Endothelial cell (in vitro differentiated cells): ENCODE measurements at places on chromosomes 5 and 9.

- DNase-seq: no peak
Observed at GRCh38 chr5:164027738-164028137, 522.3 kb downstream of the MAT2B start.

GRCh38 chr9:38361473-38361850 is 31.0 kb upstream of the ALDH1B1 start:
- no peak for DNase-seq

DNA sequence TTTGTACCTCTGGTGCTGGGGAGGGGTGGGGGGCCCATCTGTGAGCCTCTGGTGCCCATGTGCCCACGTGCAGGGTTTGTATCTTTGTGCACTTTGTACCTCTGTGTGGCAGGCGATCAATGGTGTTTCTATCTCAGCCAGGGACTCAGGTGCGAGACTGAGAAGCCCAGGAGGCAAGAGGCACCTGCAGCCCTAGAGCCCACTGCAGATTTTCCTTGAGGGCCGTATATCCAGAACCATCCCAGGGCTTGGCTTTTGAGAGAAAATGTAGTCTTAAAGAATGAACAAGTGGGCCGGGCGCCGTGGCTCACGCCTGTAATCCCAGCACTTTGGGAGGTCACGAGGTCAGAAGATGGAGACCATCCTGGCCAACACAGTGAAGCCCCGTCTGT is 52.2 kb upstream of the KCNMB1 start:
- no peak for DNase-seq

DNA sequence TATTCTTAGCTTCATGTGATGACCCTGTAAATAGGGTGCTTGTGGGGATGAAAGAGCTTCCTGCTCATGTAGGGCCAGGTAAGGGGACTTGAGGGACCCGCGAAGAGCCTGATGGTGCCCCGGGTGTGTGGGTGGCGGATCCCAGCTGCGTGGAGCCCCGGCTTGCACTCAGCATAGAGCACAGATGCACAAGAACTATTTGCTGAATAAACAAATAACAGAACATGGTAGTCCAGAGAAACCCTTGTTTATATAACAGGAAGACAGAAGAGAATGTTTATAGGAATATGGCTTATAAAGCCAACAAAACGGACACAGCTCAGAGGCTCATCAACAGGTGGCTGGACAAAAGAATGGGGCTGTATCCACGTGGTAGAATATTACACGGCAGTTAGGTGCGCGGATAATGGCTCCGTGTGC is 106.9 kb upstream of the COL5A1 start:
- no peak for DNase-seq

DNA sequence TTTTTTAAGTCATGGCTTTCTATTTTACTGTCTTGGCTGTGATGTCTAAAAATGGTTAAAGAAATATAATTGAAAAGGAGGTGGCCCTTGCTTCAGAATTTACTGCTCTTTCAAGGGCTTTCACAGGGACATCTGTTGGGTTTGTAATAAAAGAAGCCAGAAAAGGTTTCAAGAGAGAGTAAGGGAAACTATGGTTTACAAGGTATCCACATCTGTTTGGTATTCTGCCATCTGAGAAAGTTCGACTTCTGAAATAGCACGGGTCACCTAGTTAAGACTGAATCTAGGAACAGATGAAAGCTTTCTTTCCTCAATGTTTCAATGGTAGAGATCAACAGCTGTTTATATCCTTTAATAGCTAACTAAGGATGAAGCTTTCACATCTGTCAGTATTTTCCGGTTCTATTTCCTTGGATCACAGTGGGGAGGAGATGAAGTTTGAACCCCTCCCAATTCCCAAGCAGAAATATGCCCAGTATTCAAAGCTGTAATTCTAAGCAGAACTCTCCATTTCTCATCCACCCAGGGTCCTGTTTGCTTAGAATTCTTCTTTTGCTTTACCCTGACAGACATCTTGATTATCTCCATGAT is 72.8 kb upstream of the IFNK start:
- no peak for DNase-seq

DNA sequence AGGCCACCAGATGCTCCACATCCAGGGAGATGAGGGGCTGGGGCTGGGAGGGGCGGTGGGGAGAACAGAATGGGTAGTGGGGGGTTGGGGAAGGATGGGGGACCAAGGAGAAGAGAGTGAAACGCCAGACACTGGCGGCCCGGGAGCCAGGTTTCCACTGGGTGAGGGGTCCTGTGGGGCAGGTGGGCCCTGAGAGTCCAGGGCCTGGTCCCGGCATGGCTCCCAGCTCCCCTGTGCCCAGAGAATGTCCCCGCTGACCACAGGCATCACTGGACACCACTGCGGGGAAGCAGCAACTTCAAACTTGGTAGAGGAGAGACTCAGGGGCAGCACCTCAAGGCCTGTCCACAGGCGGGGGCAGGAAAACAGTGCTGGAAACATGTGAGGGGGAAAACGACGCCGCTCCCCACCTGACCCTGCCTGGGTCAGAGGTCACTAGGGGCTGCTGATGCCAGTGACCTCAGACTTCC is 13.2 kb downstream of the NINJ1 start:
- no peak for DNase-seq

DNA sequence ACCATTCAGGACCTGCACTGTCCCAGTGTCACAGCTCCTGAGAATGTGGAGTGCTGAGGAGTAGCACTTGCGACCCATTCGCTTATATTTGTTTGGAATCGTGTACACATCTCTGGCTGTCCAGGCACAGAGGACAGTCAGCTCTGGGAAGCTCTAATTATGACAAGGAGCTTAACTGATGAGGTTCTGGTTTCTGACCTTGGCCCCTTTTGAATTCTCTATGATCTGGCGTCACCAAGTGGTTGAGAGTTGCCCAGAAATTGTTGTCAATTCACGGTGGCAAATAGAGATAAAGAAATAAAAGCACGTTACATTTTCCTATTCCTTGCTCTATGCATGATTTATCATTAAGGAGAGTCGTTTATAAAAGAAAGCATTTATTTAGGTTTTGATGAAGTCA is 34.9 kb upstream of the LECT2 start:
- no peak for DNase-seq

DNA sequence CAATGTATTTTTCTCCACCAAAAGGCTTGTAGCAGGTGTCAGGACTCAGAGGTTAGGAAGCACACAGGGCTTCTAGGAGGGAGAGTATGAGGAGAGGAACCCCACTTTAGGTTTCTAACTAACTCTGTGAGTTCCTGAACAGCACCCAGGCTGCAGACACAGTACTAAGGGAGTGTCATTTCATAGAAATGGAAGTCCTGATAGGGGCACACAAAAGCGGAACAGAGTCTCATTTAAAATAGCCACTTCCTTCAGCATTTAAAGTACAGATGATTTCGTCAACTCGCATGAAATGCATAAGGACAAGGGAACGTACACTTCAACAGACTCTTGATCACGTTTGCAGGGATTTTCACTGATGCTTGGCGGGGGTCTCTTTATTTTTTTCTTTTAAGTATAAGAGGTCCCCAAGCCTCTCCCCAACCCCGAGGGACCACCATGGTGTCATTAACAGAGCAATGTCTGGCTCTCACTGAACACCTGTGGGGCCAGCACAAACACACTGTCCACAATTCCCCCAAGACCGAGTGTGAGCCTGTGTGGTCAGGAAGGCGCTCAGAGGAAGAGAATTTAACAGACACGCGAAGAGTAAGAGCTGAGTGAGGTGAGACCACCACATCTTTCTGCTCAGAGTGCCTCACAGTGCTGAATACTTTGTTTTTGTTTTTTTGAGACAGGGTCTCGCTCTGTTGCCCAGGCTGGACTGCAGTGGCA is 82.3 kb downstream of the SECISBP2 start:
- DNase-seq: no peak

- DNase-seq: no peak
Observed at GRCh38 chr5:177526191-177526590, 9.4 kb upstream of the DDX41 start.

- no peak for DNase-seq
Observed at GRCh38 chr9:137146527-137146918, 7.6 kb downstream of the GRIN1 start.

DNA sequence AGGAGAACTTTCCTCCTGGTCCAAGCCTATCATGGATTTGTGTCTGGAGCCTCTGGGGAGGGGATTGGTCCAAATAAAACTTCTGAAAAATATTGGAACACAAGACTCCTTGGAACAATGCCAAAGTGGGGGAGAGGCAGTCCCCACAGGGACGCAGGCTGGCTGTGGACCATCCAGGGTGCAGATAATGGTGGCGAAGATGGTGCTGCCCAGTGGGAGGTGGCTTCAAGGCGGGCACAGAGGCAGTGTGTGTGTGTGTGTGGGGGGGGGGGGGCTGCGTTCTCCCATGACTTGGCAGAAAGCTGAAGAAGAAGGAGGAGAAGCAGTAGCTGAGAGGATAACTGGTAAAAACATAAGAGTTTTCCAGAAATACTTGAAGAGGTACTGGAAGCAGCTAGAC is 186.4 kb downstream of the MELK start:
- no peak for DNase-seq

GRCh38 chr5:143110591-143110990 is 292.9 kb downstream of the NR3C1 start:
- no peak for DNase-seq

- no peak for DNase-seq
Observed at GRCh38 chr9:124859803-124860581, 1.8 kb downstream of the RPL35 start.

GRCh38 chr5:14662721-14663260 is 1.7 kb upstream of the OTULIN start:
- DNase-seq: no peak
